ENCODE measurements at places on chromosomes 13 and 19.
A peak's percentile ranks its signal among the peaks of the same experiment; 100 is the strongest.

DNA sequence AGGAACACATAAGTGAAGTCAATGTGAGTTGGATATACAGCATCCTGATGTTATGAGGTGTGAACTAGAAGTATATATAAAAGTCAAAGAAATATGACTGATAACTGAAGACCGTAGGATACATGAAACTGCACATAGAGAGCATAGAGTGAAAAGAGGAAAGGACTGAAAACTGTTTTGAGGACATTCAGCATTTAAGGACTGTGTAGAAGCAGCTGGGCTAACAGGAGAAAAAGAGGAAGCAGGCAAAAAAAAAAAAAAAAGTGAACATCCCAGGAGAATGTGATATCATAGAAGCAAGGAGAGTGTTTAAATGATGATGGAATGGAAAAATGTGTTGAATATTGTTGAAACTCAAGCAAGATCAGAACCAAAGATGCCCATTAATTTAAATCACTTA, 363.5 kb downstream of the PCDH20 start:
- no peak for DNase-seq

DNA sequence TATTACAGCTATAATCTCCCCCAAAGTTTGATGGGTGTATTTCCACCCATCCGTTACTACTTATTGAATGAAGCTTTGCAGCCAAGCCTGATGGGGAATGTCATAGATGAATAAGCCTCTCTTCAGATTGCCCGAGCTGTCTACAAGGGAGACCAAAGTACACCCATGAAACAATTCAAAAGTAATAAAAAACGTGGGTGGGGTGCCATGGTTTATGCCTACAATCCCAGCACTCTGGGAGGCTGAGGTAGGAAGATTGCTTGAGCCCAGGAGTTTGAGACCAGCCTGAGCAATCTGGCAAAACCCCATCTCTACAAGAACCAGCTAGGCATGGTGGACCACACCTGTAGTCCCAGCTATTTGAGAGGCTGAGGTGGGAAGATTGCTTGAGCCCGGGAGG, 419.2 kb downstream of the FGF9 start:
- DNase-seq = no peak

DNA sequence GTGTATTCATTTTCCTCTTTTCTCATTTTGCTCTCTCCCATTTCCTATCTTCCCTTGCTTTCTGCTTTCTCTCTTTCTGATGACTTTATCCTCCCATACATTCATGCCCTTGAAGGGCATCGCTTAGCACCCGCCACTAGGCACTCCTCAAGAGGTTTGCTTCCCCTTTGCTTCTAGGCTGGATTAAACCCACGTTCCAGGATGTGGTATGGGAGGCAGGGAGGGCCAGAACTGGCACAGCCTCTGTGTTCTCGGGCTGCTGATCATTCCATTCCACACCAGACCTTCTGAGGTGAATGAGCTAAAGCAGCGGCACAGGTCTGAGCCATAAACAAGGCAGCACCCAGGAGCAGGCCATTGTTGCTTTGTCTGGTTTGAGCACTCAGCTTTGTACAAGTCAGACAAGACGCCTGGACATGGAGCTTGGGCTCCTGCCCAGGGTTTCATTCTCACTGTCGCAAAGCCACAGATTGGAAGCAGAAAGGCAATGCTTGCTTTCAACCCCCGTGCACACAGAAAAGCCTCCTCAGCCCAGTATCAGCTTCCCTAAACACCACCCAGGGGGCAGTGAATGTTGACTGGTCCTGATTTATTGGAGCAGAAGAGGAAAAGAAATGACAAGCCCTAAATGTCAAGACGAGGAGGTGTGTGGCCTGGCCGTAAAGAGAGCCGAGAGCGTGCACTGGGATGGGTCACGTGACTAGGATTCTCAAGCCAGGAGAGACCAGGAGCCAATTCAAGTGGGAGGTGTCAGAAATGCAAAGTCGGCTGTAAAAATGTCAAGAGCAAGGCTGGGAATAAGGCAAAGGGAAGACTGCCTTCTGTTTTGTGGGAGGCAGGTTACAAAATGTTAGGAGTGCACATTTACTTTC, 218.0 kb upstream of the SERP2 start:
- DNase-seq = no peak

GRCh38 chr13:77434289-77434688, 101.2 kb upstream of the SCEL start:
- DNase-seq = no peak

GRCh38 chr13:64256751-64257150, 2841.1 kb upstream of the PCDH20 start:
- no peak for DNase-seq

DNA sequence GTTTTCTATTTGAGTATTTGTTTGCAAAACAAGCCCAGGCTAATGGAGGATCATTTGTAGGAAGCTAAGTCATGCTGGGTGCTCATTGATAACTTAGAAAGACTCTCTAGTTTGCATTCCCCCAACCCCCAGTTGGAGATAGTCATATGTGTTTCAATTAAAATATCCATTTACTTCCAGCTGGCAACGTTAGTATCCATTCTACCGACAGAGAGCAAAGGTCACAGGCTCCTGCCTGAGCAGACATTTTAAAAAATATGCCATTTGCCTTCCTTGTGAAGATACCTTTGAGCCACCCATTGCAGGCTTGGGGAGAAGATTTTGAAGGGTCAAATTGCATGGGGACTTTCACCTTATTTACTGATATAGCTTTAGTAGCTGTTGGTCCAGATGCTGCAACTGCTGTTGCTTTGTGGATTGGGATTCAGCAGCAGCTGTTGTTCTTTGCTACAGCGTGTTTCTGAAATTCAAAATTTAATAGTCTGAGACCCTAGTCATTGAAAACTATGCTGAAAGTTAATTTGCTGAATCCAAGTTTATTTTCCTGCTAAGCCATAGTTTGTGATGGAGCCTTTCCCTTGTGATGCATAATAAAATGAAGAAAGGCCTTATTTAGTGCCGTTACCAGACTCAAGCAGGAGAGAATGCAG, 335.1 kb downstream of the GPC6 start:
- no peak for DNase-seq

DNA sequence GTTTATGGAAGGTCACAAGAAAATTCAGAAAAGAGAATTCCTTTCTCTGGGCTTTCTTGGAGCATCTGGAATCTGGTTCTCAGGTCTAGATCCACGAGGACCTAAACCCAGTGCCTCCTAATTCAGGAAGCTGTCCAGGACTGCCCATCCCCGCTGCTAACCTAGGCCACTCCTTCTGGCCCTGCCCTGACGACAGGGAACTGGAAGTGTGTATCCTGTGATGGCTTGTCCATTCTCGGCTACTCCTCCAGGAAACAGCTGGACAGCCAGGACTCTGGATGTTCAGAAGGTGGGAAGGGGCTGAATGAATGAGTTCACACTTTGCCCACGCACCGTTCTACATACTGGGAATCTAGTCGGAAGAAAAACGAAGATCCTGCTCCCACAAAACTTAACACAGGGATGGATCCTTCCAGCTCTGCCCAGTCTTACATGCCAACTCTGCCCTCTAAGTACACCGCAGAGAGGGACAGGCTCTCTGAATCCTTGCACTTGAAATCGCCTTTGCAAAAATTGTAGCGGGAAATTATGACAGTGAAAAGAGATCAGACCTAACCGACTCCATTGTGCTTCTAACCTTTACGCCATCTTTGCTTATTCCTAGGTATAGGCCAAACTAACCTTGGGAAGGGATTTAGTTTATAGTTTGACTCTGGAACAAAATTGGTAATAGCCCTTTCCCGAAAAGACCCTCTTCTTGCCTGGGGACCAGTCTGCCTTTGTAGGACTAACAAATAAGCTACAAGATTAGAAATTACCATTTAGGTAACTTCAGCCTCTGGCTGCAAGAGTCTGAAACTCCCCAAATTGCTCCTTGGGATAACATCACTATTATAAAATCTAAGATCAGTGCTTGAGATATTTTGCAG, 1.8 kb downstream of the LSM4 start:
- DNase-seq = no peak

DNA sequence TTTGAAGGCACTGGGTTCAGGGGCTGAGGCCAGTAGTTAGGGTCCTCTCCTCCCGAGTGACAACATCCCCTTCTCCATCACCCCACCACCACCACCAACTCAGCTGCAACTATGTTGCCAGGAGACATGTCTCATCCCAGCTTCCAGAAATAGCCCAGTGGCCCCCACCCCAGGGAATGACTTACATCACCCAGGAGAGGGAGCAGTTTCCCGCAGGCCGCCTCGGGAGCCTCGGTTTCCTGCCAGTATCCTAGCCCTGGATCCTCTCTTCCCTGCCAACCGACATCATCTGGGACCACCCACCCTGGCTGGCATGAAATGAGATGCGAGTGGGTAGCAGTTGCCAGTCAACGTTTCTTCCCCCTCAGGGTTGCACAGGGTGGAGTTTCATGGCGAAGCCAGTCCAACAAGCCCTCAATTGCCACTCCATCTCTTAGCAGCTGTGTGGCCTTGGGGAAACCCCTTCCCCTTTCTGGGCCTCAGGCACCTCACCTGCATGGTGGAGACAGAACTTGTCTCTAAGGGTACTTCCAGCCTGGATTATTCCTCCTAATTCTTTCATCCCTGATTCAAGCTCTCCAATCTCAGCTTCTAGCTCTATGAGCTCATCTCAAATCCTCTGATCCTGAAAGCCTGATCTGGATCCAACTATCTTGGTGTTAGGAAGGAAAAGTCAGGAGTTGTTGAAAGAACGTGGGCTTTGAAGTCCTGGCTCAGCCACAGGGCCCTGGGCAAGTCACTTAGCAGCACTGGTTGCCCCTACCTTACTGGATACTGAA, 3.9 kb upstream of the GSK3A start:
- DNase-seq = peak; percentile 76

GRCh38 chr13:56066321-56066720, 1074.4 kb upstream of the PRR20A start:
- no peak for DNase-seq

GRCh38 chr13:75689686-75690085, 53.6 kb downstream of the LMO7 start:
- DNase-seq = peak; percentile 35

DNA sequence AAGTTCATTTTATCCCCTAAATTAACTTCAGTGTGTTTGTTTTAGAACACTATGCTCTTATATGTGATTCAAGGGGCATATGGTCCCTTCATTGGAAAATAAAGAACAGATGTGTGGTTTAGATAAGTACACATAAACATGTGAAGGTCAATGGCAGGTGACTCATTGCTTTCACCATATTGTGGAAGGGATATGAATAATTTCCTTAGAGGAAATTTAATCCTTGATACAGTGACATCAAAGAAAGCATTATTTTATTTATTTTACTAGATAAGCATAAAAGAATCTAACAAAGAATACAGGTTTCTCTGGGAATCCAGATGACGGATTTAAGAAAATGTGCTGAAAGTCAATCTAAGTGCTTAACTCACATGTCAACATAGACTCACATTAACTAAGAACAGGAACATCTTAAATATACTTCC, 373.5 kb downstream of the KCTD12 start:
- DNase-seq = peak; percentile 77

DNA sequence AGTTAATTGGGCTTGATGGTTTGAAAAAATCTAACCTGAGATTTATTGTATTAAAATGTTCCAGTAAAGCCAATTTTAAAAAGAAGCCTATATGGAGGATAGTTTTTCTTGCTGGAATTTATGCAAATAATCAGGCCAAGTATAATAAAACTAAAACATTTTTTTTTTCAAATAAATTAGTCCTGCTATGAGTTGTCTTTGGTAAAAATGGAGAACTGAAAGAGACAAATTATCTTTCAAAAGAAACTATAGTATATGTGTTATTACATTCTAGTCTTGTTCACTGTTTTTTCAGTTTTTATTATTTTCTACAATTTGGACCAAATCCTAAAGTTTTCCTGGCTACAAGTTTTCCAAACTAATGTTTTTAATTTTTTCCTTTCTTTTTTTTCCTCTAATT, 468.9 kb downstream of the UQCRFS1 start:
- DNase-seq = no peak

DNA sequence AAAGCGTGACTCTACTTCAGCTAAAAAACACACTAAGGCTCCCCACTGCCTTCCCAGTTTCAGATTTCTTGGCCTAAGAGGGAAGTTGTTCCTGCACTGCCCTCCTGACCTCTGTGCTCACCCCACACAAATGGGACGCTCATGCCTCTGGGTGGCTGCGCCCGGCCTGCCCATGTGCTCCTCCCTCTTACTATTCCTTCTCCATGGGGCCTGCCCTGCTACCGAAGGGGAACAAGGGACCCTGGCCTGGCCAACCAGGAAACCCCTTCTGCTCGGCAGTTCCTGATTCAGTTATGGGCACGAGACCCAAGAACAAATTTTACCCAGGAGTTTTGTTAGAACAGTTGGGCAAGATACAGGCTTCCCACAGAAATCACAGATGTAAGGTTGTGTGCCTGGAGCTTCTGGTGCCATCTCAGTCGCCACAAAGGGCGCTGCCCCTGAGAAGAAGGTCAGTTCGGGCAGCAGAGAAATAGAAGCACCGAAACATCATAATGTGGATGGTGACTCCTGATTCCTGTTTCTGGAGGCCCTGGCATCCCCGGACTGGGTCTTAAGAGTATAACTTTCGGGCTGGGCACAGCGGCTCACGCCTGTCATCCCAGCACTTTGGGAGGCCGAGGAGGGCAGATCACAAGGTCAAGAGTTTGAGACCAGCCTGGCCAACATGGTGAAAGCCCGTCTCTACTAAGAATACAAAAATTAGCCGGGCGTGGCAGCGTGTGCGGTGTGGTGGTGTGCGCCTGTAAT, 5.4 kb upstream of the PLPP2 start:
- DNase-seq = no peak

- no peak for DNase-seq
These were observed 96.4 kb downstream of the MBNL2 start for GRCh38 chr13:97318532-97318931.

GRCh38 chr13:76751278-76751677, 134.9 kb downstream of the KCTD12 start:
- DNase-seq = no peak

- DNase-seq = peak; percentile 50
These were observed 63.2 kb downstream of the SHISA2 start for GRCh38 chr13:25988661-25989060.

DNA sequence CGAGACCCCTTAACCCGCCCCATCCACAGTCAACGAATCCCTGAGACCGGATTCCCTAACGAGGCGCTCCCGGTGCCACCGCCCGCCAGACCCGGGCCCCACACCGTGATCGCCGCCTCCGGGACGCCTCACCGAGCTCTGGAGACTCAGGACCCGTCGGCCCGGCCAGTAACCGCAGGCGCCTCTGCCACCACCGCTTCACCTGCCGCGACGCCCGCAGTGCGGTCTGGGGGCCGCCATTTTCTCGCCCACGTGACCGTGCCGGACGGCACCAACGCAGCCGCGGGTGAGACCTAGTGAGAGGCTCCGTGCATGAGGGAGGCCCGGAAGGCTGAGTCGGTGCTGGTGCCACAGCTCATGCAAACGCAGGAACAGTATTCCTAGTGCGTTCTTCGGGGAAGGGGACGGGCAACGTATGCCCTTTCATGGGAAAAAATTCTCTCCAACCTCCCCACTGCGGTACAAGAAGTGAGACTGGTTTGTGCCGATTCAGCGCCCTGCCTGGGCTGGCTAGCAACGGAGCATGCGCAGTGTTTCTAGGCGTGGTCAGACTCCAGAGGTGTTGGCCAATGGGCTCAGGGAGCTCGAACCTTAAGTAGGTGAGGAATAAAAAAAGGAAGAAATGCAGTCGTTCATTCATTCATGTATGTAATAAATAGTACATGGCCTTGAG, at the start of gene DOHH:
Gene DOHH, minus strand, starts transcription at position 246 of the 673 bp plus-strand sequence. CDS start 3,860 bp downstream, outside the sequence.
- DNase-seq = peak; percentile 95
